Transverse colon (tissue), 4 donors: ENCODE measurements at places on chromosomes 16 and 17.
A peak's percentile ranks its signal among the peaks of the same experiment; 100 is the strongest.

DNA sequence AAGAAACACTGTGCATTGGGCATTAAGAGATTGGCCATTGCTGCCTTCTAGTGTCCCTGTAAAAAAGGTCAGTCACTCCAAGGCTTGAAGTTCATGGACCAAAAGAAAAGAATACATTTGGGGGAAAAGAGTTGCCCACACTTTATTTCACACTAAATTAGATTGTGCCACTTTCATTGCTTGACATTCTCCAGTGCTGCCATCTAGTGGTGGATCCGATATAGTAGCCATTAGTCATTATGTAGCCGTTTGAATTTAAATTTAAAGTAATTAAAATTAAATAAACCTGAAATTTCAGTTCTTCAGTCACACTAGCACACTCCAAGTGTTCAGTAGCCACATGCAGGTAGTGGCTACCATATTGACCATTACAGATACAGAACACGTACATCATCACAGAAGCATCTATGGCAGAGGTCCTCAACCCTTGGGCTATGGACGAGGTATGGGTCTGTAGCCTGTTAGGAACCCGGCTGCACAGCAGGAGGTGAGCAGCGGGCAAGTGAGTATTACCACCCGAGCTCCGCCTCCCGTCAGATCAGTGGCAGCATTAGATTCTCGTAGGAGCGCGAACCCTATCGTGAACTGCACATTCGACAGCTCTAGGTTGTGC is 21.9 kb upstream of the CDH5 start:
- no peak for DNase-seq

DNA sequence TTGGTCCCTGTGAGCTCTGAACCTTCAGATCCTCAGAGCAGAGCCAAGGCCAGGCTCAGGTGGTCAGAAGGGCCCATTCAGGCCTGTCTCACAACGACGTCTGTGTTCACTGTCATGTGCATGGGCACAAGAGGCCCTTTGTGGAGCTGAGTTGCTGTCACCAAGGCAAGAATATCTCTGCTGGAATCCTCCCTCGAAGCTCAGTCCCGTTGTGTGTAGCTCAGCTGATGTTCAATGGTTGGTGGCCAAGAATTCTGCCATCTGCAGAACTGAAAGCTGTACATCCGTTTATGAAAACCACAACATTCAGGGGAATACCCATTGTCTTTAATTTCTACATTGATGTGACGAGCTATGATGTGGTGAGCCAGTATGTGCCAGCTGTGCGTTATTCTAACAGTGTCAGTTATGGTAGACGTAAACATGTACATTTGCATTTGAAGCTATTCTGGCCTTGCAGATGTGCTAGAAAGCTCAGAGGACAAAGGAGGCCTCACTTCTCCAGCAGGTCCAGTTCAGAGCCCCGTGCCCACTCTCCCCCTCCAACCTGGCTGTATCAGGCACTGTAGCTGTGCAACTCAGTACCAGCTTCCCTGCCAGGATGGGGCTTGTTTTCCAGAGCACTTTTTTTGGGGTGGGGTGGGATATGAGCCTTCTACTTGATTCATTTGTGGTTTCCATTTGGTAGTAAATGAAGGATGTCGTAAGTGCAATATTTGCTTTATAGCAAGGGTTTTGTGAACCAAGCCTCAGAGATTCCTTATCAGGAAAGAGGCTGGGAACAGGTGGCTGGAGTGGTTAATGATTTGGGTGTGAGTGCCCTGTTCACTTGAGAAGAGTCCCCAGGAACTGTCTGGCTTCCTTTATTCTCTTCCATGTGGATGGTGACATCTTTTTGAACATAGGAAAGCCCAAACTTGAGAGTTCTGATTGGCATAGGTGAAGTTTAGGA is 56.1 kb downstream of the B9D1 start:
- peaks cover 64% of the 10 kb centered on the region for H3K4me1 ChIP-seq
- DNase-seq: peak; percentile 48
- no peak overlapping the region for H3K4me3 ChIP-seq

GRCh38 chr17:37461668-37462067 is 28.0 kb upstream of the DUSP14 start:
- no peak overlapping the region for H3K4me3 ChIP-seq
- no peak for DNase-seq
- H3K27ac ChIP-seq: no peak overlapping the region
- H3K27me3 ChIP-seq: no peaks in the 10 kb centered on the region
- no peaks in the 10 kb centered on the region for H3K4me1 ChIP-seq

DNA sequence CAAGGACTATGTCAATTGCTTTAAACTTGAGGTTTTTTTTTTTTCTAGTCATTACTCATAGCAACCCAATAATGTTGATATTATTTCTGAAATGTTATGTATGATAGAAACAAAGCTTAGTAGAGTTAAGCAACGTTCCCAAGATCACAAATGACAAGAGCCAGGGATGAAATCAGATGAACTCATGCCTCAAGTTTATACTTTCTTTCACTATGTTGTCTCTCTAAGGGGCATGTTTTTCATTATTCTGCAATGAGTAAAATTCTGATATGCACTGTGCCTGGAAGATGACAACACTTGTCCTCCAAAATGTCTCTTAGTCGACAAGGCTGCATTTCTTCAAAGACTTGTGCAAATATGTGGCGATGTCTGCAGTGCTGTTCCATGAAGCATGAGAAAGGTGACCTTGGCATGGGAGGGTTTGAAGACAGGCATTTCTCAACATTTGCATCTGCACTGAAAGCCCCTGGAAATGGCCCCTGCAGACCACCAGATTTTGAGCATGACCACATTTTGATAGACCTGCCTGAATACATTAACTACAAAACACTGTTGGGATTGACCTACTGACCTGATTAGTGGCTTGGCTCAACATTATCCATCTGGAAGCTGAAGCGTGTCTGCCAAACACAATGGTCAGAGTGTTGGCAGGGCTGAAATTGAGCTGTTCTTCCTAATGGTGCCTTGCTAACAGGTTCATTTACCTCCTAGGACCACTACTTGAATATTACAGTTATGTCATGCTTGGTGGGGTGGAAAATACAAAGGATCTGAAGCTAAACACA is 1027.5 kb downstream of the CDH11 start:
- no peaks in the 10 kb centered on the region for H3K36me3 ChIP-seq
- H3K27me3 ChIP-seq: no peaks in the 10 kb centered on the region
- no peak overlapping the region for H3K4me3 ChIP-seq

- peak; percentile 65 for DNase-seq
- H3K27ac ChIP-seq: peak overlapping the region; percentile 72
- H3K36me3 ChIP-seq: no peaks in the 10 kb centered on the region
- H3K4me1 ChIP-seq: peaks cover 65% of the 10 kb centered on the region
- peak overlapping the region; percentile 48 for H3K4me3 ChIP-seq
These were observed 54.9 kb downstream of the SREBF1 start for GRCh38 chr17:17781591-17782496.

DNA sequence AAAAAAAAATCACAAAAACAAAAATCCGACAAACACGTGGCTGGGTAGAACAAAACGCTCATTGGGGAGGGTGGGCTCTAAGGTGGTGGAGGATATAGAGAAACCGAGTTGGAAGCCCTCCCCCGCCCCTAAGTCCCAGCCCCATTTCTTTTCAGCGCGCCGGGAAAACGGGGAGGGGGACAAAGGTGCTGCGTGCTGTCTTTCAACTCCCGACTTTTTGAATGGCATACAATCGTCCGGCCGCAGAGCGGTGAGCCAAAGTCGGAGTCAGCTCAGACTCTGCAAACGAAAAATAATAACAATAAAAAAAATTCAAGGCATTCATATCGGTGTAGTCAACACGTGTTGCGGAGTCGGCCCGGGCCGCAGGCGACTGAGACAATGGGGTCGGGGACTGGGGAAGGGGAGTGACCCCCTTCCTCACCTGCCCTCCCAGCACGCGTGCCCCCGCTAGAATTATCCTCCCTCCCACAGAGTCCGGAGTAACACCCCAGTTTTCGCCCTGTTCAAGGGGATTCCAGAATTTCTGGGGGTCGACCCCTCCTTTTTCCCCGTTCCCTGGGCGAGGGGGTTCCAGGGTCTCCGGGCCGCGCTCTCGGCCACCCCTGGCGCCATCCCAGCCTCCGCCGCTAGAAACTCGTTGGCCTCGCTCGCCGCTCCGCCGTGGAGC is 1.7 kb upstream of the IGF2BP1 start:
- H3K27me3 ChIP-seq: peaks cover 100% of the 10 kb centered on the region
- no peaks in the 10 kb centered on the region for H3K36me3 ChIP-seq
- peak overlapping the region; percentile 19 for H3K4me3 ChIP-seq
- H3K27ac ChIP-seq: no peak overlapping the region
- peaks cover 35% of the 10 kb centered on the region for H3K4me1 ChIP-seq

DNA sequence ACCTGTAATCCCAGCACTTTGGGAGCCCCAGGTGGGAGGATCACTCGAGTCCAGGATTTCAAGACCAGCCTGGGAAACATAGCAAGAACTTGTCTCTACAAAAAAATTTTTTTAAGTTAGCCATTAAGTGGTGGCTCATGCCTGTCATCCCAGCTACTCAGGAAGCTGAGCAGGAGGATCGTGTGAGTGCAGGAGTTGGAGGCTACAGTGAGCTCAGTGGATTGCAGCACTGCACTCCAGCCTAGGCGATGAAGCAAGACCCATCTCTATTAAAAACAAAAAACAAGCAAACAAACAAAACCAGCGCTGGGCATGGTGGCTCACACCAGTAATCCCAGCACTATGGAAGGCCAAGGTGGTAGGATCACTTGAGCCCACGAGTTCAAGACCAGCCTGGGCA is 38.0 kb downstream of the HEATR3 start:
- no peaks in the 10 kb centered on the region for H3K4me1 ChIP-seq
- H3K27me3 ChIP-seq: no peaks in the 10 kb centered on the region
- peaks cover 38% of the 10 kb centered on the region for H3K36me3 ChIP-seq

- H3K27me3 ChIP-seq: no peaks in the 10 kb centered on the region
- H3K36me3 ChIP-seq: no peaks in the 10 kb centered on the region
- peak overlapping the region; percentile 100 for H3K4me3 ChIP-seq
- H3K4me1 ChIP-seq: peaks cover 35% of the 10 kb centered on the region
These were observed 444 bp downstream of the HELZ start for GRCh38 chr17:67244431-67245072.

DNA sequence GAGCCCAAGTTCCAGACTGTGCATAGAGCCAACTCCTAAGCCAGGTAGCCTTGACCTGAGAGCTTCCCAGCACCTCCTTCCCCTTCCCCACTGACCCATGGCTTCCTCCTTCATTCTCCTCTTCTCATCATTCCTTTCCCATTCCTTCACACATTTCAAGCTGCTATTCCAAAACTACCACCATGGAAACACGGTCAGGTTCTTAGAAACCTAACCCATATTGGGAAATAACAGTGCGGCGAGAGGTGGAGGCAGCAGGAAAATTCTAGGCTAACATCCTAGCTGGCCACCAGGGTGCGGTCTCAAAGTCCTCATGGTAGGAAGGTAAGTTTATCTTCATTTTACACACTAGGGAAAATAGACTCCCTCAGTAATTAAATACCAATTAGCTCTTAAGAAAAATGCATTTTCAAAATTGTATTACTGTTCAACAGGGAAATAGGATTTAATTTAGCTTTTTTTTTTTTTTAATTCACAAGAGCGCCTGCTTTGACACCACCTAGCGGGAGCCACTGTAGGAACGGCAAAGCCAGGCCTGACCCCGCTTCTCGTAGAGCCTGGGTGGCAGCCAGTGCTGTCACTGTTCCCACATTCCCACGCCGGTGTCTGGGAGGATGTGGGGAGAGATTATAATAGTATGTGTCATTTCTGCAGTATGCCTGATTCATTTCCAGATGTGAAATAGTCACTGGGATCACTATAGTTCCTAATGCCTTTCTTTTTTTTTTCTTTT is 14.0 kb upstream of the SPHK1 start:
- DNase-seq: peak; percentile 54
- no peaks in the 10 kb centered on the region for H3K4me1 ChIP-seq
- H3K36me3 ChIP-seq: no peaks in the 10 kb centered on the region
- H3K27me3 ChIP-seq: no peaks in the 10 kb centered on the region
- peak overlapping the region; percentile 45 for H3K27ac ChIP-seq
- H3K4me3 ChIP-seq: no peak overlapping the region

DNA sequence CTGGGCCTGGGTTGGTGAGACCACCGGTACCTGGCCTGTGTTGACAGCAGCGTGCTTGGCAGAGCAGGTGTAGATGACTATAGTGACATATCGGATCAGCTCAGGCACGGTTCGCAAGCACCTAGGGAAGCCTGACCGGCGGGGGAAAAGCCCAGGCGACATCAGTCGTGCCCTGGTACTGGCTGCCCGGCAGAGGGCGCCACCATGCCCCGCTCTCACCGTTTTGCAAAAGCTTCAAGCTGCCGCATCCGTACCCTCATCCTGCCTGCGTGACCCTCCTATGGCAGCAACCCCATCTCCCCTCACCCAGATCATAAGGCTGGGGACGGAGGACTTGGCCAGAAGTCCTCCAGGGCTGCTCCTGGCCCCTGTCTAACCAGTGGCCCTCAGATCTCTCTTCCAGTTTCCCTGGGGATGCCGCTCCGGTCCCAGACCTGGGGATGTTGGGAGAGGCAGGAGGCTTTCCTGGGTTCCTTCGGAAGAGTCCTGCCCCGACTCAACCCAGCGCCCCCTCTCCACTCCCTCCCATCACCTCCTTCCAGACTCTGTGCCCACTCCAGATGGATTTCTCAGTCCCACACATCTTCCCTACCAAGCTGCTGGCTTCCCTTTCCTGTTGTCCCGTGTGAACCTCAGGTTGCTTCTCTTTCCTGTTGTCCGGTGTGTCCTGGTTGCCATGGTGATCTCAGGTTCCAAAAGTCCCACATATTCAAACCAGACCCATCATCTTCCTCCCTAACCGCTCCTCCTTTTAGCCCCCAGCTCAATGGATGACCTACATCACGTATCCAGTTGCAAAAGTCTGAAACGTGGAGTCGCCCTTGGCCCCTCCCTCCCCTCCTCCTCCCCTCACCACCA is 13.7 kb downstream of the ALOX12B start:
- peaks cover 73% of the 10 kb centered on the region for H3K27me3 ChIP-seq
- H3K4me3 ChIP-seq: no peak overlapping the region
- no peaks in the 10 kb centered on the region for H3K36me3 ChIP-seq
- DNase-seq: peak; percentile 79
- no peak overlapping the region for H3K27ac ChIP-seq
- H3K4me1 ChIP-seq: peaks cover 25% of the 10 kb centered on the region

DNA sequence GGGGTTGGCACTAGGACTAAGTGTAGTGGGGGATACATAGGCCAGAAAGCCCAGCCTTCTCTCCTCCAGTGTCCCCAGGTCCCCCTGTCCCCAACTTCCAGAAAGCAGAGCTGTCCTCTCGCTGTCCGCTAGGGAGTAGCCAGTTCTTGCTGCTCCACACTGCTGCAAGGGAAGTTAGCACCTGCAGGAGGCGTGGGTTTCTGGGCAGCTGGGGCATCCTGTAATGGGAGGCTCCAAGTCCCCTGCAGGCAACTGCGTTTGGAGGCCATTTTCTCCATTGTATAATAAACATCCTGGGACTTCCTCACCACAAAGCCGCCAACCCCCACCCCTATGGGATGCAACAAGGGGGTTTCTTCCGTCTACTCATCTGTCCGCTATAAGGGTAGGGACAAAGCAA is 1.7 kb downstream of the RPRML start:
- no peaks in the 10 kb centered on the region for H3K36me3 ChIP-seq
- H3K4me1 ChIP-seq: peaks cover 22% of the 10 kb centered on the region
- H3K4me3 ChIP-seq: no peak overlapping the region
- no peak overlapping the region for H3K27ac ChIP-seq

DNA sequence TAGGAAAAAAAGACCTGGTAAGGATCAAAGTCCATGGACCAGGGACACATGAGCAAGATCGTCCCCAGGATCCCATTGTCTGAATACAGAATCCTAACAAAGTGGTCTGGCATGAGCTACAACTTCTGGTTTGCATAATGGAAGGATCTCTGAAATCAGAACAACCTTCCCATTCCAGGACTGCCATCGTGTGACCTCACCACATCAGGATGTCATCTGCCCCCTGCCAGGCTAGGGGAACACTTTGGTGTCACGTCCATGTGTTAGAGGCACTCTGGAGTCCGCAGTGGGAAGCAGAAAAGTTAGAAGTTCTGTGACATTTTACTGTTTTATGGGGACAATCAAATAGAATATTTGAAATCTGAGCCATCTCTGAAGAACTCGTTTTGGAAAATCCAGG is 160.7 kb downstream of the RGS9 start:
- H3K36me3 ChIP-seq: no peaks in the 10 kb centered on the region
- H3K27ac ChIP-seq: no peak overlapping the region
- no peak overlapping the region for H3K4me3 ChIP-seq
- H3K27me3 ChIP-seq: no peaks in the 10 kb centered on the region
